Mesenteric fat pad (tissue), 1 donor: ENCODE measurements at places on chromosomes 13 and 19.

DNA sequence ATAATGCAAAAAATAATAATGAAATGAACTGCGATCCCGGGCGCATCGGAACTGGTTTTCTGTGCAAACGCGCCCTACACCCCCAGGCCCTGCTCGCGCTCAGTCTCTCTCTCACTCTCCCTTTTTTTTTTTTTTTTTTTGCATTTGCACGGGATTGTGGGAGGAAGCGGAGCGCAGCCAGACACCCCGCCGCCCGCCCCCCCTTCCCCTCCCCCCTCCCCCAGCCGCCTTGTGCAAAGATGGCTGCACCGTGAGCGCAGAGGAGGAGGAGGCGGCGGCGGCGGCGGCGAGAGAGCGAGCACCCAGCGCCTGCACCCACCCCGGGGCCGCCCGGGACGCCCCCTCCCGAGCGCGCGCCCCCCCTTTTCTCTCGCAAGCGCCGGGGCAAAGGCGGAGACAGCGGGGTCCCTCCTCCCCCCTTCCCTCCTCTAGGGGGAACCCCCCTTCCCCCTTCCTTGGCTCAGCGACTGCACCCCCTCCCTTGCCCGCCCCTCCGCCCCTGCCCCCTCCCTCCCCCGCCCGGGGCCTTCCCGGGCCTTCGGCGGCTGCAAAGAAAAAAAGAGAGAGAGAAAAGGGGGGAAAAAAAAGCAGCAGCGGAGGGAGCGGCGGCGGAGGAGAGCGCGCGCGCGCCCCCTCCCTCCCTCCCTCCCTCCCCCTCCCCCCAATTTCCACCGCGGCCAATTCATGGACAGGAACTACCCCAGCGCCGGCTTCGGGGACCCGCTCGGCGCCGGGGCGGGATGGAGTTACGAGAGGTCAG, at the start of gene PRR12:
Gene PRR12 (plus strand): TSS at position 212 of the 760 bp plus-strand sequence. CDS start 473 bp downstream, at position 685.
- no peak for DNase-seq

- DNase-seq: no peak
These were observed 207.1 kb upstream of the PCDH9 start for GRCh38 chr13:67437244-67437643.

DNA sequence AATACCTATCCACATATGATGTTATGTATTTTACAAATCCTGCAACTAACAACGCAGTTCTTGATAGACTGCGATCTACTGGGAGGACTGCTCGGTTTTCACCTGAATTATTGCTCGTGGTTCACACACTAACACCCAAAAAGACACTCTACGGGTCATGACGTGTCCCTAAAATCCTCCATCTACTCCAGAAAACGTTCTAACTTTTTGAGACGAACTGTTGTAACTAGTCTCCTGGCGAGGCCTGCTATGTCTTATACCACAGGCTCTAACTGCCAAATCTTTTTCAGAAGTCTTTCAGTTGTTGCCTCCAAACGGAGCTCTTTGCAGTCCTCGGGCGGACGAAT, 108.2 kb downstream of the KCNRG start:
- no peak for DNase-seq

DNA sequence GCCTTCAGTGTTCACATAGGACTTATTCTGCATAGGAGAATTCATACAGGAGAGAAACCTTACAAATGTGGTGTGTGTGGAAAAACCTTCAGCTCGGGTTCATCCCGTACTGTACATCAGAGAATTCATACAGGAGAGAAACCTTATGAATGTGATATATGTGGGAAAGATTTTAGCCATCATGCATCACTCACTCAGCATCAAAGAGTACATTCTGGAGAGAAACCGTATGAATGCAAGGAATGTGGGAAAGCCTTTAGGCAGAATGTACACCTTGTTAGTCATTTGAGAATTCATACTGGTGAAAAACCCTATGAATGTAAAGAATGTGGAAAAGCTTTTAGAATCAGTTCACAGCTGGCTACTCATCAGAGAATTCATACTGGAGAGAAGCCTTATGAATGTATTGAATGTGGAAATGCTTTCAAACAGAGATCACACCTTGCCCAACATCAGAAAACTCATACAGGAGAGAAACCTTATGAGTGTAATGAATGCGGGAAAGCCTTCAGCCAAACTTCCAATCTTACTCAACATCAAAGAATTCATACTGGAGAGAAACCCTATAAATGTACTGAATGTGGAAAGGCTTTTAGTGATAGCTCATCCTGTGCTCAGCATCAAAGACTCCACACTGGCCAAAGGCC, 13.4 kb upstream of the ZFP28 start:
- DNase-seq: no peak

- DNase-seq: no peak
These were observed 1.2 kb downstream of the UQCRFS1 start for GRCh38 chr19:29211562-29212355.

DNA sequence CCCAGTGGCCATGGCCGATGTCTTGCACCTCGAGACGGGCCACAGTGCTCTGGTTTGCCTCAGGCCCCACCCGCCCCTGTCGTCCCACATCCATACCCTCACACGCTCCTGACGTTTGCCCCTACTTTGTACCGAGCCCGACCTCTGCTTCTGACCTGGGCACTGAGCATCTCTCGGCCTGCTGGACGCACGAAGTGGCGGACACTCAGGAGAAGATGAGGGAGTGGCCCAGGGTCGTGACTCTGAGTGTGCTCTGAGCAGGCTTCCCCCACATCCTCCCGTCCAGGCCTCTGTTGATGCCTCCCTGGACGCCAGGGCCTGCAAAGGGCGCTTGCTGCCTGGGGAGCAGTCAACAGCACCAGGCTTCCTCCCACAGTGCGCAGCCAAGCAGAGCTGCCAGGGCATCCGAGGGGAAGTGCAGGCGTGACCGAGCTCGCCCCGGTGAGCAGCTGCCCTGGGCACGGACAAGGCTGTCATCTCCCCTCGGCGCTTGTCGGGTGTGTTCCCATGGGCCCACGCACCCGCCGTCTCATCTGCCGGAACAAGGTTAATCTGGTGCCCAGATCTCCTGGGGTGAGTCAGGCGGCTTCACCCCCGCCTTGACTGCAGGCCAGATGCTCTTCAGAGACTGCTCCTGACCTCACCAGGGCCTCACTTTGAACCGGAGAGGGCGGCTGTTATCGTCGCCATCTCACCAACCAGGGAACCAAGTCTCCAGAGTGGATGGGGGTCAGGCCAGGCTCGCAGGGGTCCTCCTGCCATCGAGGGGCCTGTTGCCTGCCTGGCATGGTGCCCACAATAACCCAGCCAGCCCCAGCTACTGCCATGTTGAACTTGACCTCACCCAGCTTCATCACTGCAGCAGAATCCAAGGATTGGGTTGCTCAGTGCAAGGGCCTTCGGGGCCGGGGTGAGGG, 27.2 kb downstream of the COMP start:
- no peak for DNase-seq

- no peak for DNase-seq
These were observed 2.7 kb upstream of the SAMD1 start for GRCh38 chr19:14093117-14093823.

GRCh38 chr19:39342647-39343305, 555 bp downstream of the SAMD4B start:
- no peak for DNase-seq

- DNase-seq: no peak
These were observed 686.3 kb downstream of the FGF9 start for GRCh38 chr13:22357132-22357531.

DNA sequence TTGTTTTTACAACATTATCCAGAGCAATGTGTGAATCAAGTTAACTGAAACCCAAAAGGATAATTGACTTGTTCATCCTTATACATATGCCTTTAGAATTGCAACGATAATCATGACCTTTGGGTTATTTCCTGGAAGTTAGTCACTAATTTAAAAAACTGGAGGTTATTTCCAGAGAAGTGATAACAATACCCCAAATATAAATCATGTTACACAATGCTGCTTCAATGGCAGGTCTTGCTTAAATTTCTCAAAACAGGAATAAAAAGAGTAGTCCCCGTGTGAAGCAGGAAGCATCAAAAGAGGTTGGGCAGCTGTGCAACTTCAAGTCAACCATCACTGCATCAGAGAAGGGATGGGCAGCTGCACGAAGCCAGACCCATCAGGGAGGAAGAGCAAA, 134.4 kb downstream of the EFNB2 start:
- no peak for DNase-seq

- DNase-seq: no peak
These were observed 16.3 kb upstream of the RNASEH2B start for GRCh38 chr13:50893211-50893852.

DNA sequence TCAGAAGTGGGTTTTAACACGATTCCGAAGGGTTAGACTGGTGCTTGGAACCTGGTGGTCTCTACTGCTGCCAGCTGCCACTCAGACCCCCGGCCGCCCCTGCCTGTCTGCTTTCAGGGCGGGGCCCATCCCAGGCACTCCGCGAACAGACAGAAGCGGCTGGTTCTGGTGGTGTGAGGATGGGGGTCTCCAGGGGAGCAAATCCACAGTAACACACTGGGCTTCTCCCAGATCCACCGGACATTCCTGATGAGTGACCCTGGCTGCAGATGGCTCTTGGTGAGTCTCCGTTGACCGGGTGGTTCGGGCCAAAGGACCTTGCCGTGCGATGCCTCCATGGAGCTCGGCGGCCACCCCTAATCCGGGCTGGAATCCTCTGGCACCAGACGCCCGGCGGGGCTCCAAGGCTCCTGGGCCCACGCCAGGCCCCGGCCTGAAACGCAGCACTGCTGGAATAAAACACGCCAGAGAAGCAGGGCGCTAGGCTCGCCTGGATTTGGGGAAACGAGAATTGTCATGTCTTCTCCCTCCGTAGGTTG, 2.1 kb upstream of the PTBP1 start:
- no peak for DNase-seq

GRCh38 chr19:32122258-32122657, 223.2 kb upstream of the ZNF507 start:
- DNase-seq: no peak

GRCh38 chr13:47332149-47332548, 435.3 kb upstream of the HTR2A start:
- DNase-seq: no peak

GRCh38 chr19:8305798-8306197, 2.4 kb downstream of the CD320 start:
- no peak for DNase-seq

DNA sequence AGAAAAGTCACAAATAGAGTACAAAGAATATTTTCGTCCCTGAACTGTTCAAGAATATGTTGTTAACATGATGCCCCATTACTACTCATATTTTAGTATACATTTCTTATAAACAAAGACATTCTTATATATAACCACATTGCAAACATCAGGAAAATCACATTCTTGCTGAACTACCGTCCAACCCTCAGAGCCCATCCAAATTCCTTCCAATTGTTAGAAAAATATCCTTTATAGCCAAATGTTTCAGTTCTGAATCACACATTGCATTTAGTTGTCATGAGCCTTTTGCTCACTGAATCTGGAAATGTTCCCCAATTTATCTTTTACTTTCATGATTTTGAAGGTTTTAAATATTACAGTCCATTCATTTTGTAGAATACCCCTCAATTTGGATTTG, 467.8 kb upstream of the ARGLU1 start:
- no peak for DNase-seq

DNA sequence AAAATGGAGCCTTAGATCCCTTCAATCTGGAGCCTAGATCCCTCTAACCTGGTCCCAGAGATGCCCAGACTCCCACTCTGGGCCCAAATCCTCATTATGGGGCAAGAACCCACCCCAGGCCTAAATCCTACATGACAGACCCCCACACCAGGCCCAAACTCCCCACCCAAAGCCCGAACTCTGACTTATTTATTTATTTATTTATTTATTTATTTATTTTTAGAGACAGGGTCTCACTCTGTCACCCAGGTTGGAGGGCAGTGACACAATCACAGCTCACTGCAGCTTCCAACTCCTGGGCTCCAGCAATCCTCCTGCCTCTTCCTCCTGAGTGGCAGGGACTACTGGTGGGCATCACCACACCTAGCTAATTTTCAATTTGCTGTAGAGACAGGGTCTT, 12.0 kb downstream of the FBN3 start:
- DNase-seq: no peak

GRCh38 chr19:39237200-39238184, 7.3 kb downstream of the IFNL3 start:
- no peak for DNase-seq

DNA sequence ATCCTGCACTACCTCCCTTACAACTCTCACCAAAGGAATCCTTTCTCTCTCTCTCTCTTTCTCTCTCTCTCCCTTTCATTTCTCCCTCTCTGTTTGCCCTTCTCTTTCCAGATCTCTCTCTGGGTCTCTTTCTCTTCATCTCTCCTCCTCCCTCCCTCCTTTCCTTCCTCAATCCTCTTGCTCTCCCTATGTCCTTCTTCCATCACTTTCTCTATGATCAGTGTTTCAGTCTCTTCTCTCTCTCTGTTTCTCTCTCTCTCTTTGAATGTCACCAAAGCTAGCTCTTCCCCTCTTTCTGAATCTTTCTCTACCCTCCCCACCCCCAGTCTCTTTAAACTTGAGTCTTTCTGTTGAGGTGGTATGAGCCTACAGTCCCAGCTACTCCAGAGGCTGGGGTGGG, 19.8 kb upstream of the KLK4 start:
- no peak for DNase-seq

GRCh38 chr19:7678971-7679751, 1.5 kb upstream of the TRAPPC5 start:
- DNase-seq: no peak

GRCh38 chr13:36548129-36548528, 115.8 kb downstream of the CCNA1 start:
- no peak for DNase-seq

GRCh38 chr19:38197937-38198704, 25.9 kb downstream of the DPF1 start:
- DNase-seq: no peak

DNA sequence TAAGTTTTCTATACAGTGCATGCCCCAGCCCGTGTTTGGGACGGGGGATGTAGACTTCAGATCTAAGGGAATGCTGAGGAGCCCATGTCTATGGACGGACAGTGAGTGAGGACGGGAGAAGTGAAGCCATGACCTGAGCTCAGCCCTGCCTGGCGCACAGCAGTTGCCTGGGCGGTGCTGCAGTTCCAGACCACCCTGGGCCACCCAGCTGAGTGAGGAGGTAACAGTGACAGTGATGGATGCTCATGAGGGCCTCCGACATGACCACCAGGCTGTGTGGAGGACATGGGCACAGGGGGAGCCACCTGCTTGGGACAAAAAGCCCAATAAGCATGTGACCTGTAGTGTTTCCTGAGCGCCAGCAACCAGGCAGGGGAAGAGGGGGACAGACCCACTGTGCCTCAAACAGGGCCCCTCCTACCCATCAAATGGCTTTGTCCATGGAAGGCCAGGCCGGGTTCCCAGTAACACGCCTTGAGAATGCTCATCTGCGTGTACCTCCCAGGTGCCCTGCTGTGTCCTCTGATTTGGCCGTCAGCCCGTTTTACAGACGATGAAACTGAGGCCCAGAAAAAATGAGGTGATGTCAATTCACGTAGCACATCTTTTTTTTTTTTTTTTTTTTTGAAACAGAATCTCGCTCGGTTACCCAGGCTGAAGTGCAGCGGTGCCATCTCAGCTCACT, 22.6 kb downstream of the NOSIP start:
- no peak for DNase-seq

GRCh38 chr13:83780227-83780626, 102.0 kb downstream of the SLITRK1 start:
- no peak for DNase-seq
